HFF-Myc (cell line): ENCODE measurements at places on chromosomes 4 and X.

GRCh38 chr4:52864793-52865192 is 2.7 kb downstream of the RASL11B start:
- DNase-seq: no peak

GRCh38 chrX:150977411-150978162 is 5.5 kb upstream of the HMGB3 start:
- no peak for DNase-seq

DNA sequence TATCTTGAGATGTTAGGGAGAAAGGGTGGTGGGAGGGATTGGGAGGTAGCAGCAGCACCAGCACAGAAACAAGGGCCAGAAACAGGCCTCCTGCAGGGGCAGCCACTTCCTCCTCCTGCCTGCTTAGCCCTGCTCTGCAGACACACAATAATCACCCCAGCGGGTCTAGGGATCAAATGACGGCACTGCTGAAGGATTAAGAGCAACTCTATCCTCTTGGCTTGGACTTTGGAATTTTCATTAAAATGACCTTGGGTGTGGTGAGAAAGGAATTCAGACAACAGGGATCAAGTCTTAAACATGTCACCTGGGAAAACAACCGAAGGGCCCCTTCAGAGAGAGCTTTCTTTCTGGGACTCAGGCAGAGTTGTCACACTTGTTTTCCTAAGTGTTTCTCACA is 353.4 kb downstream of the SPRY1 start:
- DNase-seq: peak; percentile 22

GRCh38 chrX:126238220-126238619 is 72.1 kb upstream of the DCAF12L2 start:
- DNase-seq: no peak

- no peak for DNase-seq
These were observed 392.5 kb downstream of the C4orf33 start for GRCh38 chr4:129488427-129488826.

- DNase-seq: no peak
These were observed 176.9 kb downstream of the PDHA2 start for GRCh38 chr4:96016634-96017299.

- DNase-seq: no peak
These were observed 70.4 kb downstream of the FGFBP1 start for GRCh38 chr4:15868111-15868510.

- DNase-seq: no peak
These were observed 220.7 kb upstream of the CNKSR2 start for GRCh38 chrX:21153503-21153902.

DNA sequence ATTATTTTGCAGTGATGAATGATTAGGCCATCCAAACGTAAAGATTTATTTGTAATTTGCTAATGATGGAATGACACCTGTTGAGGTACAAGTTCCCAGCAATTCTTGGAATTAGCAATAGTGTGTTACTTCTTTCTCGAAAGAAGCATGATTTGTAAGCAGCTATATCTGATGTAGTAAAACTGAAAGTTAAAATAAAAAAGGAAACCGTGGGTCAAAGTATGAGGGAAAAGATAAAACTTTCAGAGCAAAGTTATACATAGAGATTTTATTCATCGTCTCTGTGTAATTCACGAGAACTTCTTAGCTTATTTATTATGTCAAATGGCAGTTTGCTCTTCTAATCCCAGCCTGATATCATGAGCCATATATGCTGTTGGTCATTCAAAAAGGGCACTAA is 59.0 kb downstream of the NFKB1 start:
- no peak for DNase-seq

- no peak for DNase-seq
These were observed 122.5 kb downstream of the ADAMTS3 start for GRCh38 chr4:72446353-72447055.

GRCh38 chrX:42715701-42716262 is 62.2 kb downstream of the PPP1R2C start:
- no peak for DNase-seq

DNA sequence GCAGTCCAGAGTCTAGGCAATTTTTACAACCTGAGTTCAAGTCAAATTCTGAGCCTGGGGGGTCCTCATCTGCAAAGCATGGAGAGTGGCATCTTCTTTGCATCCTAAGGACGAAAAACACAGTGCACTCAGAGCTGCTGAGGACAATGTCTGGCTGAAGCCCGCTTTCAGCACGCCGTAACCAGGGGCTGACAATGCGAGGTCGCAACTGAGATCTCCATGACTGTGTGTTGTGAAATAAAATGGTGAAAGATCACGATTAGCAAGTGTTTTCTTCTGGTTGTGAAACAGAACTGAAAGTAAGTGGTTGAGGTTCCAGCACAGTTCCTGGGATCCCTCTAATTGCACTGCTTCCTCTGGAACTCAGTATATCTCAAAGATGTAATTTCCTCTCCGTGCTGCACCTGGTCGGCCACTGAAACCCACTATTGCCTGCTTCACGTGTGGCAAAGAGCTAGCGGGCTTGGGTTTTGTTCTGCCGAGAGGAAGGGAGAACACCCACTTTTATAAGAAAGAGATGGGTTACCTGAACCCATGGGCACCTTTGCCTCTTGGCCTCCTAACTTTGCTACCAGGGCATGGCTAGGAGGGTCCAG is 7.7 kb upstream of the F11 start:
- DNase-seq: no peak

GRCh38 chrX:19334945-19335626 is 8.6 kb upstream of the PDHA1 start:
- peak; percentile 7 for DNase-seq
